ENCODE measurements at places on chromosomes 11 and 22.

- no peak for DNase-seq
Observed at GRCh38 chr11:121964591-121964990, 151.4 kb downstream of the BLID start.

GRCh38 chr11:28505232-28505631, 397.0 kb downstream of the METTL15 start:
- DNase-seq, result no peak

DNA sequence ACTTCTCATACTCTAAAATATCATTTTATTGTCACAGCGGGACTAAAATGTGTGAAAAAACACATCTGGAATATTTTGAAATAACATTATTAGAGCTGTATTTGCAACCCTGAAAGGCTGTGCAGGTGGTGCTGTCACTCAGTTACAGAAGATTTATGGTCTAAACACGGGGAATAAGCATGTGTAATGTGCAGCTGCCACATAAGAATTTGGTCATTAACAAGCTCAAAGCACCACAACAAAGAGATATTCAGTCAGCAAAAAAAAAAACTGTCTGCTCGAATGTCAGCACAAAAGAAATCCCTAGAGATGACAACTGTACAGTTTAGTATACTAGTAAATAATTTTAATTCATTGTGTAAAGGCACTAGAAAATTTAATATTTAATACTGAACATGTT, 31.3 kb downstream of the TMEM123 start:
- DNase-seq, result peak; percentile 86

GRCh38 chr11:75144716-75145014, 6.2 kb upstream of the SLCO2B1 start:
- no peak for DNase-seq

GRCh38 chr11:30853439-30853838, 267.3 kb upstream of the MPPED2 start:
- no peak for DNase-seq

DNA sequence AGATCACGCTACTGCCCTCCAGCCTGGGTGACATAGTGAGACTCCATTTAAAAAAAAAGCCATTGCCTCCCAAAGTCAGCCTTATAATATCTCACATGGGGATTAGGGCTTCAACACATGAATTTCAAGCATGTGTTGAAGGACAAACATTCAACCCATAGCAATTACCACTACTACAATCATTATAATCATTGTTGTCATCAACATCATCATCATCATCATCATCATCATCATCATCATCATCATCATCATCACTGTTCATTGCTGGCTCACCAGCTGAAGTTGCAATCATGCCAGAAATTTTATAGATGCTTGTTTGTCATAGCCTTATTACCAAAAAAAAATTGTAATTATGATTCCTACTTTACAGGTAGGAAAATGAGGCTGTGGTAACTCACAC, 762.9 kb downstream of the METTL15 start:
- DNase-seq, result no peak

All from NCI-H774 (cell line).